ENCODE measurements at places on chromosomes 12 and 14.

DNA sequence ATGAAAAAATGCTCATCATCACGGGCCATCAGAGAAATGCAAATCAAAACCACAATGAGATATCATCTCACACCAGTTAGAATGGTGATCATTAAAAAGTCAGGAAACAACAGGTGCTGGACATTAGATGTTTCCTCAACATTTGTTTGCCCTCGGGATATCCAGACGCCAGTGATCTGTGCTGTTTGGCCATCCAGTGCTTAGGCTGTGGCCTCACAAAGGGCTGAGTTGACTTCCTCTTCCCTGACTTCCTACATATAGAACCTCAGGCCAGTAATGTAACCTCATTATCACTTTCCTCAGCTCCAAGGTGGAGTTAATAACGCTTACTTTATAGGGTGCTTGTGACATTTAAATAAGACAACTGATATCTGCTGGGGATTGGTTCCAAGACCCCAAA lies 51.8 kb downstream of the SLC15A5 start:
- no peak for DNase-seq

GRCh38 chr12:103799857-103800771 lies 40.9 kb downstream of the NT5DC3 start:
- peak; percentile 67 for DNase-seq

GRCh38 chr14:102949062-102949800 lies 26.8 kb downstream of the AMN start:
- no peak for DNase-seq

GRCh38 chr12:64687816-64688215 lies 71.4 kb downstream of the GNS start:
- DNase-seq, result no peak

- DNase-seq, result no peak
Measured at GRCh38 chr14:99075771-99076375, 196.1 kb downstream of the BCL11B start.

DNA sequence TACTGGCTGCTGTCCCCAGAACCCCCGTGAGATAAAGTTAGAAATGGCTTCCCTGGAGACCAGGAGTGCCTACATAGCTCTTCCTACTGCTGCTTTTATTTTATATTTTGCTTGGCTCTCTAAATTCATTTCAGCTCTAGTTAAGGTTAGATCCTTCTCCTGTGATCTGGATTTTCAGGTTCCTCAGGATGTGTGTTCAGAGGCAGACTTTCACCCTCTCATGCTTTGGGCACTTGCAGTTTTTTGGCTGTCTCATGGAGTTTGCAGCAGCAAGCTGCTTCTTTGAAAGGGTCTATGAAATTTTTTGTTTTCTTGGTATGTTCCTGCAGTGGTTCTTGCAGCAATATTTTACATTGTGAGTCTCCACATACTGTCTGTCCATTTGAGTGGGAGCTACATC lies 93.3 kb downstream of the ATP23 start:
- no peak for DNase-seq

DNA sequence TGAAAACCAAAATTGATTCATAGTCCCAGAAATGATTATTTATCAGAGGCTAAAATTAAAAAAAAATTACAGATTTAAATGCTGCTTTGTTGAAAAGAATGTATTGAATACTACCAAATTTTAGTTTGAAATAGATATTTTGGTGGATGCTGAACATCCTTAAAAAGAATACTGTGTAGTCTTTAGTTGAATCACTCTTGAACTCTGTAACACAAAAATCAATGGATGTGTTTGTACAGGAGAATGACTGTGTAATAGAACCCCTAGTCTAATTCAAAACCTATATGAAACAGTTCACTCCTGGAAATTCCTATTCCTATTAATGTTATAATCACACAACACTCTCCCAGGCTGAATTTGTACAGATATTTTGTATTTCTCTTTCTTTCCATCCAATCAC lies 1.5 kb upstream of the TSPAN8 start:
- DNase-seq, result no peak

DNA sequence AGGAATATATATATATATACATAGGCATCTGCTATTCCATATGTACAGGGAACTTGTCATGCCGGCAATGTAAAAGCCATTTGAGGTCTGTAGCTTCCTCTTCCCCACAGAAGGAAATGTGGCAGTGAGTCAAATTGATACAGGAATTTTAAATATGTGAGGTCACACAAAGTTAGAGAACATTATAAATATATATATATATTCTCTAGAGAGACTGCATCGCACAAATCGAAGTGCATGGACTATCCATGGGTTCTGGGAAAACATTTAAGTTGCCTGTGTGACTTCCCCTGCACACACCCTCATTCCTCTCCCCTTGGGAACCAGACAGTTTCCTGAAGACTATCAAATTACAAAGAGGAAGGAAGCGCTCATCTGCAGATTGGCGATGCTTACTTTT lies 100.9 kb upstream of the CCDC91 start:
- no peak for DNase-seq

DNA sequence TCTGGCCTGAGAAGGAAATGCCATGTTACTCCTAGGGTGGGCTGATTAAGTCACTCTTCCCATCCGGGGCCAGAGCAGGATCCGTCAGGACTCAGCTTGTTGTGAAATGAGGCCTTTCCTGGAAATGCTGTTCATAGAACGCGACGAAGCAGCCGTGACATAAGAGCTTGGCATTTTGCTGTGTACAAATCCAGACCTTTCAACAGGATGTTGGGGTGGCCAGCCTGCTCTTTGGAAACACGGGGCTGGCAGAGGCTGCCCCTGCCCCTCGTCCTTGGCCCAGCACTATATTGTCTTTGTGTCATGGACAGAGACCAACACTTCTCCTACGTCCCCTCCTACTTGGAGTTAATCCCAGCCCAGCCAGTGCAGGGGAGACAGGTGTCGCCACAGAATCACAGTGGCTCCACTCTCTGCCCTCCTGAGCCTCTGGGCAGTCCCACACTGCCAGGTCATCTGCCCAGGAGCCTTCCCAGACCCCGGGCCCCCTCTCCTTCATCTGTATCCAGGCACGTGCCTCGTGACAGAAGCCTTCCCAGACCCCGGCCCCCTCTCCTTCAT lies 18.6 kb upstream of the EIF5 start:
- DNase-seq, result peak; percentile 34
